ENCODE measurements at places on chromosomes 16 and 17. TPM values are rescaled to one million over a fixed set of nuclear protein-coding genes. Genes with fewer than 3 reads are reported as not detected.

The ZNF385C gene
- total RNA-seq, result 0.12 TPM

GRCh38 chr17:881778-882177 lies 97.8 kb downstream of the NXN start:
- no peak for DNase-seq
- peaks cover 5% of the 10 kb centered on the region for H3K4me1 ChIP-seq
- H3K27me3 ChIP-seq, result peaks cover 41% of the 10 kb centered on the region
- H3K36me3 ChIP-seq, result no peaks in the 10 kb centered on the region

The LGALS9B gene
- not detected for total RNA-seq

- H3K27ac ChIP-seq, result no peak overlapping the region
- H3K27me3 ChIP-seq, result peaks cover 35% of the 10 kb centered on the region
- no peaks in the 10 kb centered on the region for H3K36me3 ChIP-seq
- no peak for DNase-seq
- H3K4me3 ChIP-seq, result no peak overlapping the region
These were observed 95.3 kb upstream of the CRHR1 start for GRCh38 chr17:45688820-45689219.
